GM04503 (cell line): ENCODE measurements at places on chromosomes 5 and 9.
A peak's percentile ranks its signal among the peaks of the same experiment; 100 is the strongest.

DNA sequence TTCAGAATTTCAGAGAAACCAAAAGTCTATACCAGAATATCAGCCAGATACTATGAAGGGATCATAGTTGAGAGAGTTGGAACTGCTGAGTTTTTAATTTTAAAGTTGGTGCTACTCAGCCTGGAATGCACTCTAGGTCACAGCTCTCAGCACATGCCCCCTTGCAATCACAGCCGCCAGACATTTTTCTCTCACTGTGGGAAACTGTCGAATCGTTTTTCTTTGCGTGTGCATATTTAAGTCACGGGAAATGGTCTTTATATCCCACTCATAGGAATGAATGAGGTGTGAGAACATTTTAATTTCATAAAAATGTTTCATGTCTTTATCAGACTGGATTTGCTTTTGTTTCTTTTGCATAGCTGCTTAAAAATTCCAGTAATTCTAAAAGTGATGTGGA lies 12.2 kb upstream of the SPDL1 start:
- DNase-seq: no peak

DNA sequence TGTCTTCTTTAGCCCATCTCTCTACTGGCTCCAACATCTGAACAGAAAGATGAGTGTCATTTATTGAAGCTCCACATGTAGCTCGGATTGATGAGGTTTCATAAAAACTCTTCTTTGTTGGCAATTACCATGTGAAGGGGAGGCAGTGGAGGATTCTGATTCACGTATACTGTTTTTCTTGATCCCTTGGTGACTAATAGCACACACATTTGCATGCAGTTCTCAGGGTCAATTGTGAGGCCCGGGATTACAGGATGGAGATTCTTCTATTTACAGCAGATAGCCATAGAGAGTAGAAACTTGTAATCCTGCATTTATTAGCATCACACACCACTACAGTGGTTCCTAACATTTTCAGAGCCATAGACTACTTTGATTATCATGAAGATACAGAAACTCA lies 133.2 kb upstream of the MARCHF11 start:
- DNase-seq: no peak

- DNase-seq: no peak
These were observed 62.5 kb downstream of the GNAQ start for GRCh38 chr9:77969083-77969482.

DNA sequence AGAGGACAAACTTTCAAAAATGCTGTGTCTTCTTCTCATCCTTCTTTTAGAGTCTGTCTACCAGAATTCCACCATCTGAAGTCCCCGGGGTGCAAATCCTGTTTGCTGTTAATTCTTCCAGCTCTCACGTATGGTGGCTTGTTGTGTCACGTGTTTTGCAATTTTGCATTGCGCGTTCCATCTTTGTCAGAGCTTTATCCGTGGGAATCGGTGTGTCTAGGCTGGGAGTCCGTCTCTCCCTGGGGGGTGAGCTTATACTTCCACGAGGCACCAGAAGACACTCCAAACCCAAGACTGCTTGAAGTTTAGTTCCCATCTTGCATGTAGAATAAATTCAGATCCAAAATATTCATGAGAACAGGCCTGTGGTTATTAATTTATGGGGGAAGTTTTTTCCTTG lies 6.1 kb upstream of the FIBCD1 start:
- no peak for DNase-seq

- peak; percentile 24 for DNase-seq
These were observed 32.7 kb upstream of the TXNDC8 start for GRCh38 chr9:110370315-110370714.

GRCh38 chr5:58582803-58583491 lies at the start of gene RAB3C:
Gene RAB3C (plus strand): TSS chr5:58583075. CDS start chr5:58583209, 134 bp downstream.
- DNase-seq: peak; percentile 64

- DNase-seq: no peak
These were observed 212.8 kb downstream of the ADCY2 start for GRCh38 chr5:7608772-7609171.

DNA sequence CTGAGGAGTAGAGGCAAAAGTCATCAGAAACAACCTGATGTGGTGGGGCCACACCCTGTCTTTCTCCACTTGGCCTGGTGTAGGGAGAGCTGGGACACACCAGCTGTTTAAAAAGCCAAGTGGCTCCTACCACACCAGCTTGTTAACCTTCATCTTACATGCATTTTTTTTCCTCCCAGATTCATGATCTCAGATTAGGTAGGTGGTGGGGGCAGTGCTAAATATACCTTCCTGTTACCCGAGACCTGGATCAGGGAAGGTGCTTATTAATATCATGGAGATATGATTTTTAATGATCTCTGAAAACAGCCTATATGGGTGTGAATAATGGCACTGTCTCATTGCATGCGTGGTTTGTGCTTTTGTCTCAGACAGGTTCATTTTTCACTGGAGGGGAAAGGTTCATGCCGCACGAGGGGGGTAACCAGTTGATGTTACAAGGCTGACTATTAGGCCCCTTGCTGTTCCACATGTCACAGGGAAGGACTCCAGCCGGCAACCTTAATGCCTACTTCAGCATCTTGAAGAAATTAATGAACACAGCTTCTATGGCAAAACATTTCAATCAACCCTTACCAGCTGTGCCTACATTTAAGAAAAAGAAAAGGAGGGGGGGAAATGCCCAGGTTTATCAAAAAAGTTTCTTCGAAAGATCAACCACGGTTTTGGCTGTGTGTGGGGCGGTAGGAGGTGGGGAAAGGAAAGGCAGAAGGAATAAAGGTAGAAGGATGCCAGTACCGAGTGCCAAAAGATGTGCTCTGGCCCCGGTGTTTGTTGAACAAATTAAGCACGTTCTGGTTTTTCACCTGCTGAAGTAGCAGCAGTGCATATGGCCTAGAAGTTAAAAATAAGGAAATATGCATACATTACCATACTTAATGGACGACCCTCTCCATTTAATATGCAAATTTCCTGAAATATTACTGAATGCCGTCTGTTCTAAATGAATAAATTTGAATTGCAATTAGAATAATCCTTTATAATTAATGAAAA lies 185.4 kb downstream of the EBF1 start:
- DNase-seq: no peak

GRCh38 chr5:111993242-111993641 lies 236.2 kb upstream of the NREP start:
- no peak for DNase-seq

- no peak for DNase-seq
These were observed 341.8 kb downstream of the MAN2A1 start for GRCh38 chr5:110031402-110032140.

- no peak for DNase-seq
These were observed 127.3 kb downstream of the NUDT12 start for GRCh38 chr5:103435136-103435889.

DNA sequence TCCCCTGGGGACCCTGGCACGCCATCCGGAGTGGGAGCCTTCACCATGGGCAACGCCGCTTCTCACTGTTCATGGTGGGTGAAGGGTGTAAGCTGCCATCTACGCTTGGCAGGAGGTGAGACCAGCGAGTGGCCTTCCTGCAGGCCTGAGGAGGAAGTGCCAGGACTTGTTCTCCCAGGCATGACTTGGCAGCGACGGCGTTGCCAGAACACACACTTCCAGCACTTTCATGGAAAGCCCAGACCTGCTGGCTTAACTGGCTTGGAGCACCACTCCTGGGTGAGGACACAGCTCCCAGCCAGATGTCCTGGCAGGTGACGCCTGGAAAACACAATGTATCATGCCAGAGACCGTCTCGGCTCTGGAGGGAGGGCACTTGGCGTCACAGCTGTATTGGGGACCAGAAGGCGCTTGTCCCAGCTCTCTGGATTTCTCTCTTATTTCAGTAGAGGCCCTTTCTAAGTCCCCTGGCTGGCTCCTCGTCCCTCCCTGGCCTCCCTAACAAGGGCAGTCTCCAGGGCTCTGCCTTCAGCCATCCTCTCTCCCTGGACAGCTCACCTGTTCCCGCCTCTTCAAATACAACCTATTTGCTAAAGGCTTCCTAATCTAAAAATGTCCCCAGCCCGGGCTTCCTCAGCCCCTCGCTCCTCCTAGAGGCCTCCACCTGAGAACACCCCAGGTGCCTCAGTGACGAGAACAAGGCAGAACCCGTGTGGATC lies 188.3 kb downstream of the OLFM1 start:
- DNase-seq: no peak

GRCh38 chr5:115583474-115583873 lies 18.8 kb downstream of the TICAM2 start:
- peak; percentile 88 for DNase-seq

GRCh38 chr9:136036848-136037247 lies 58.2 kb downstream of the NACC2 start:
- no peak for DNase-seq

- DNase-seq: no peak
These were observed 155.8 kb upstream of the ZNF608 start for GRCh38 chr5:124902097-124902821.

GRCh38 chr5:103389846-103390245 lies 131.3 kb downstream of the MACIR start:
- DNase-seq: no peak

DNA sequence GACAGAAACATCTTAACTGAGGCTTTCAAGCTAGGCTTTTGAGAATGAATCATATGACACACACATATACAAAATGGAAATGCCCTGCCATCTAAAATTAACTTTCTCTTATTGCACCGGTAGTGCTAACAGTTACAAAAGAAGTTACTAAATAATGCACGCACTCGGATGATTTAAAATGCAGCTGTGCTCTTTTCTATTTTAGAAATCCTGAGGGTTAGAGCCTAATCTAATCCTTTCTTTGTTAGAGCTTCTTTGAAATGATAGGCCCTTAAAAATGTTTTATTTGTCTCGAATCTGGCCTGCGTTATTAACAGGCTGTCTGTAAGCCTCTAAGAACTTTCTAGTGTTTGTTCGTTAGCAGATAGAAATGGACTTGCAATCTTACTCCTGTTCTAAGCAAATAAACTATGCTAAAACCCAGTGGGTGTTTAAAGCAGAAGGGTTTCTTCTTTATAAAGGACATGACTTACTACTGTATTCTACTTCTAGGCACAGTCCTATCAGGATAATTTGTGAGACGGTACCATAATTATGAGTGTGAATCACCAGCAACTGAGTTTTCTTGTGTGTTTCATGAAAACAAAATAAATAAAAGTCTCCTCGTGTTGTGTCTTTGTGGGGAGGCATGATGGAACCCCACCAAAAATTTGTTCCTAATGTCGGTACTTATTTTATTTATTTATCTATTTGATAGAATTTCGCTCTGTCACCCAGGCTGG lies 69.2 kb upstream of the MYO10 start:
- no peak for DNase-seq

DNA sequence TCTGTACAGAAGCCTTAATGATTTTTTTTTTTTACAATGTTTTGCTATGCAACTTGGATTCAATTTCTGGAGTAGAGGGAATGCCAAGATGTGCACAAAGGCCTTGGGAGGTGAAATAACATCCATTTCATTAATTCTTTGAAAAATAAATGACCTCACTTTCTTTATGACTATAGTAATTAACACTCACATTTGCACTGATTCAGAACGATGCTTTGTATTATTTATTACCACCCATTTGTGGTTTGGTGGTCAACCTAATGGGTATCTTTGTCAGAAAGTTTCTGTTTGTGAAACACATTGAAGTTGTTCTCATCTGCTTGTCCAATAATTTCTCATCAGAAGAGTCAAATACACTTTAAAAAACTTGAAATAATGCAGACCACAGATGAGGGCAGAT lies 169.3 kb downstream of the NTRK2 start:
- DNase-seq: no peak

GRCh38 chr5:160199410-160199911 lies 29.8 kb upstream of the FABP6 start:
- no peak for DNase-seq

DNA sequence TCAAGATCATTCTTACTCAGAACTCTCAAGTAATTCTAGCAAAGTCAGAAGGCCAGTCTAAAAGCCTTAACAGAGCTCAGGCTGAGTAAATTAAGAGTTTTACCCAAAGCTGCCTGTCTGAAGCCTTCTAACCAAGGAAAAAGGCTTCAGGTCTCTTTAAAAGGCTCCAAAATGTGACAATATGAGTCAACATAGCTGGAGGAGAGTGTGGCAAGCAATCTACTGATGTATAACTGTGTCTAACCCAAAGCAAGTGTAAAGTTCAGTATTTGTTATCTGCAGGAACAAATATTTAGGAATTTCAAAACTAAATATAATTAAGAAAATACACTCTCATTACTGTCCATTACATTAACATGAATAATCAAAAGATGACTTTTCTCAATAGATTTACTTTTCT lies 11.0 kb downstream of the ZBTB5 start:
- no peak for DNase-seq

GRCh38 chr5:173498286-173498685 lies 118.2 kb downstream of the BOD1 start:
- peak; percentile 86 for DNase-seq
